Stimulated activated CD8-positive, alpha-beta memory T cell treated with anti-CD3 and anti-CD28 coated beads, Interleukin-4, amount 100 ng/mL, for 4 hours (primary cell): ENCODE measurements at places on chromosomes 2 and 18.

- DNase-seq, result no peak
These were observed 54.7 kb downstream of the RTN4 start for GRCh38 chr2:54995553-54995952.

- no peak for DNase-seq
These were observed 5.2 kb upstream of the SPAST start for GRCh38 chr2:32058130-32058529.

DNA sequence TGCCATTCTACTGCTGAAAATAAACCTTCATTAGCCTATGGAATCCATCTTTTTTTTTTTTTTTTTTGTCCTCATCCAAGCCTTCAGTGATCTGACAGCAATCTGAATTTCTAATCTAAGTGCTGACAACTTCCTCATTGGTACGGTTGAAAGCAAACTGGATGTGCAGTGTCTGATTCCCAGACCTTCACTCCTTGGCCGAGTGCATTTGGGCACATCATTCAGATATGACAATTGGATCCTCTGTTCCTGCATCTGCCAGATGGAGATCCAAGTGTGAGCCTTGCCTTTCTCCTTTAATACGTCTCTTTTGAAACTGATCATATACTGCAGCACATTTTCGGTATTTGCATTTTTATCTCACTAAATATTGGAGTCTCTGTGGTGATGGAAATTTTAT lies 713.1 kb downstream of the DCDC2C start:
- no peak for DNase-seq

DNA sequence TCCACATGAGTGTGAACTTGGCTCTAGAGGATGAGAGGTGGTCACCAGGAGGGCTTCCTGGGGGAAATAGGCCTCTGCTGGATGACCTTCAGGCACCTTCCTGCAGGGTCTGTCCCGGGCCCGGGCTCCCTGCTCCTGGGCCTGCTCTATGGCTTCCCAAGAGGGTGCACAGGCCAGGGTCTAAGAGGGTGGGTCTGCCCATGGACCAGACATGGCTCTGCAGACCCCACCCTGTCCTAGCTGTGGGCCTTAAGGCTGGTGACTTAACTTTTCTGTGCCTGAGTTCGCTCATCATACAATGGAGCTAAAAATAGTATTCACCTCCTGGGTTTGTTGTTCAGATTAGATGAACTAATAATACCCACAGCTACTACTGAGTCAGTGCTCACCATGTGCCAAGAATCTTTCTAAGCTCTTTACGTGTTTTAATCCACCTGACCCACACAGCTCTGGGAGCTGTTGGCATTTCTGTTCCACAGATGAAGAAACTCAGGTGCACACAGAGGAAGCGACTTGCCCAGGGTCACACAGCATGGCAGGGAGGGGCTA lies 14.4 kb downstream of the INHBB start:
- no peak for DNase-seq

DNA sequence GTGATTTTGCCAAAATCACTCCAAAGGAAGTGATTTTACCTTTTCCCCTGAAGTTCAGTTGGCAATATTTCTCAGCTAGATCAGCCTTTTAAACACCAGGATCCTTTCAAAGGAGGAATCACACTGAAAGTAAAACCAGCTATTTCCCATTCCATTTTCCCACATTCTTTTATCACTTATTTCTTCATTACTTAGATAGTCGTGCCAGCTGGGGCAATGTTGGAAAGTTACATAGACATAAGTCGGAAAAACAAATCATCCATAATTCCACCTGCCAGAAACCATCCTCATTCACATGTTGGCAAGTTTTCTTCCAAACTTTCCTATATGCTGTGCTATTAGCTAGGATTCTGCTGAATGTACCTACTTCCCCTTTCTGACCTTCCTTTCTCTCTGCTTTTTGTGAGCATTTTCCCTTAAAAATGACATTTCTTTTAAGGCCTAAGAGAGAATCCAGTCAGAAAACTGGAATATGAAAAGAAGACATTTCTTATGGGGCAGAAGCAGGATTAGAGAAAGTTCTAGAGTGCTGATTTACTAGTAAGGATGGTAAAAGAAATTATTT lies 170.0 kb upstream of the STK17B start:
- no peak for DNase-seq

DNA sequence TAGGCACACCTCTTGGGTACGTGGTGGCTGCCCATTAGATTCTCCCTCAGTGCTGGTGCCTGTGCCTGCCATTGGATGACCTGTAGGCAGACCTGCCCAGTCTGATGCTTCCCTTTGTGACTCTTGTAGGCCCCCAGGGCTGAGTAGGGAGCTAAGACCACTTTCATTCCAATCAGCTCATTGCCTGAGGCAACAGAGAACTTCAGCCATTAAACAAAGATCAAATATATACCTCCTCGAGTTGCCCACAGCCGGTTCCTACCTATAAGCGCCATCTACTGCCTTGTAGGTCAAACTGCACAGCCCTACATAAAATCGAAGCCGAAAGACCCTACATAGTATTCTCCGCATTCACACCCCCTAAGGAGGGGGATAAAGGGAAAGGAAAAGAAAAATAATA lies 184.6 kb downstream of the ETAA1 start:
- no peak for DNase-seq

- no peak for DNase-seq
These were observed 1.0 kb upstream of the TCF4 start for GRCh38 chr18:55588870-55589595.

- no peak for DNase-seq
These were observed 24.8 kb upstream of the STARD7 start for GRCh38 chr2:96233436-96233835.

GRCh38 chr18:34858188-34858587 lies 148.1 kb downstream of the DTNA start:
- DNase-seq, result no peak

GRCh38 chr2:33104726-33105125 lies 158.0 kb downstream of the LTBP1 start:
- no peak for DNase-seq

- no peak for DNase-seq
These were observed 262.5 kb downstream of the ZNF521 start for GRCh38 chr18:25089470-25089869.
